Occipital lobe (tissue), 3 donors: ENCODE measurements at places on chromosomes 12 and 14. TPM values are rescaled to one million over a fixed set of nuclear protein-coding genes. Genes with fewer than 3 reads are reported as not detected.

Gene PNMA1
- 76.1 TPM for total RNA-seq

Gene ACRBP
- 0.62 TPM for total RNA-seq

Gene SDR9C7
- 0.31 TPM for total RNA-seq

Gene PTHLH
- not detected for total RNA-seq

Gene OTX2
- total RNA-seq: not detected

Gene TMEM229B
- 23.9 TPM for total RNA-seq
